Epithelial cell of prostate (primary cell): ENCODE measurements at places on chromosomes 1 and 21.

GRCh38 chr1:218705911-218706893, 361.1 kb downstream of the TGFB2 start:
- DNase-seq: peak; percentile 95

GRCh38 chr21:34570313-34570712, 44.6 kb downstream of the RCAN1 start:
- no peak for DNase-seq

DNA sequence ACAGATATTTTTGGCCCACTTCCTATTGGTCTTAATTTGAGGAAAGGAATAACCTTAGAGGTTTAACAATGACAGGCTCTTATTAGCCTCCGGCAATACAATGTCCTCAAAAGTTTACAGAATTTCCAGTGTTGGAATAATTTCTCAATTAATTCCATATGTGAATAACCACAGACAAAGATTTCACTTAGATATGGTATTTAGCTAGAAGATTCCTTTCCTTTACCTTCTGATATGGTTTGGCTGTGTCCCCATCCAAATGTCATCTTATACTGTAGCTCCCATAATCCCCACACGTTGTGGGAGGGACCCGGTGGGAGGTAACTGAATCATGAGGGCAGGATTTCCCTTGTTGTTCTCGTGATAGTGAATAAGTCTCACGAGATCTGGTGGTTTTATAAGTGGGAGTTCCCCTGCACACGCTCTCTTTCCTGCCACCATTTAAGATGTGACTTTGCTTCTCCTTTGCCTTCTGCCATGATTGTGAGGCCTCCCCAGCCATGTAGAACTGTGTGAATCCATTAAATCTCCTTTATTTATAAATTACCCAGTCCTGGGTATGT, 54.9 kb upstream of the RGS7 start:
- DNase-seq: no peak

DNA sequence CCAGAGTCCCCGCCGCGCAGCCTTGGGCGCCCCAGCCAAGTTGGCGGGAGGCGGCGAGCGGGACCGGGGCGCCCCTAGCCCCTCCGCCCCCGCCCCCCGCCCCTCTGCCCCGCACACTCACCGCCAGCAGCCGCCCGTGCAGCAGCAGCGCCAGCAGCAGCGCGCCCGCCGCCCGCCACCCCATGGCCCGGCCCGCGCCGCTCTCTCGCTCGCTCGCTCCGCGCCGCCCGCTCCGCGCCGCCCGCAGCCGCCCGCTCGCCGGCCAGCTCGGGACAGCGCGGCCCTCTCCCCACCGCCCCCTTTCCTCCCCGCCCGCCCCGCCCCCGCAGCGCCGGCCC, at the start of gene HSPG2:
HSPG2 (minus strand) TSS at position 277 of the 338 bp plus-strand sequence; CDS start at position 184, 93 bp downstream.
- DNase-seq: no peak

DNA sequence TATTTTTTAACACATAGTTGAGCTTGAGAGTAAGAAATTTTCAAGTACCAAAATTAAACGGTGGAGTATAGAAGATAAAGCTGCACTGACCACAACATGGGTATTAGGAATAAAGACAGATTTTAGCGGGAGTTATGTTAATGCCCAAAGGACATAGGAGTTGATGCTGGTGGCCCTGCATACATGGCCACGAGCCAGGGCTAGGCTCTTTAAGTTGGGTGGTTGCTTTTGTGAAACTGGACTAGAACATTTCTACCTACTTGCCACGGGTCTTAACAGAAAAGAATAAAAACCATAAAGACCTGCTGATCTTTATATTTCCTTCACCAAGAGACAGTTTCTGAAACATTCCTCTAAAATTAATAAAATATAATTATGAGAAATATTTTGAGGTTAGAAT, 14.9 kb downstream of the EDEM3 start:
- no peak for DNase-seq

GRCh38 chr1:98496256-98496995, 165.1 kb upstream of the SNX7 start:
- DNase-seq: peak; percentile 33

DNA sequence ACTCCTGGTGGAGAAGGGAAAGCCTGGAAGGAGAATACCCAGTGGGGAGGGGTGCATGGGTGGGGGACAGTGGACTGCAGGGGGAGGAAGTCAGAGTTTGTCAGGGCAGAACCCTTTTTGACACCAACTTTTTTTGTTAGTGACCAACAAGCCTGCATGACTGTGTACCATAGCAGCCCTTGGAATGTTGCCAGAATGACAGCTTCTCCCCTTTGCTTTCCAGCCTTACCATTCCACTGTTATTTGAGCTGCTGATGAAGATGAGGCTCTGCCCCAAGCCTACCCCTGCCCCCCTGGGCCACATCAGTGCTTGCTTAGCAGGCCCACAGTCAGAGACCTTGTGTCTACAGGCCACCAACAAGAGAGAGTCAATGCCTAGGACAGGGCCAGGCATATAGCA, 341.2 kb downstream of the HHAT start:
- no peak for DNase-seq

DNA sequence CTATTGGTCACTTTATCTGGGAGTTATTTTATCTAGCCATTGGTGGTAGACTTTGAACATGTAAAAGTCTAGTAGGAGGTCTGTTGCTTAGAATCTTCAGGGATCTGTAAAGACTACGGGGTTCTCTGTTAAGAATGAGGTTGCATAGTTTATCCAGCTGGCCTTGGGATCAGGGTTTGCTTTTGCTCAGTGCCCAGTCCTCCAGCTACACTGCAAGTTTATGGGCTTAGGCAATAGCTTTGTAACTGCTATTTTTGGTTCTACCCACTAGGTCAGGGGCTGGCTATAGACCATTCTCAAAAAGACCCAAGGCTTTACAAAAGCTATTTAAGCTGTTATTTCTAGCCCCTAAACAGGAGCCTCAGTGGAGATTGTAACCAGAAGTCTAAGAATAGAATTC, 9.8 kb downstream of the SH3GLB1 start:
- no peak for DNase-seq

DNA sequence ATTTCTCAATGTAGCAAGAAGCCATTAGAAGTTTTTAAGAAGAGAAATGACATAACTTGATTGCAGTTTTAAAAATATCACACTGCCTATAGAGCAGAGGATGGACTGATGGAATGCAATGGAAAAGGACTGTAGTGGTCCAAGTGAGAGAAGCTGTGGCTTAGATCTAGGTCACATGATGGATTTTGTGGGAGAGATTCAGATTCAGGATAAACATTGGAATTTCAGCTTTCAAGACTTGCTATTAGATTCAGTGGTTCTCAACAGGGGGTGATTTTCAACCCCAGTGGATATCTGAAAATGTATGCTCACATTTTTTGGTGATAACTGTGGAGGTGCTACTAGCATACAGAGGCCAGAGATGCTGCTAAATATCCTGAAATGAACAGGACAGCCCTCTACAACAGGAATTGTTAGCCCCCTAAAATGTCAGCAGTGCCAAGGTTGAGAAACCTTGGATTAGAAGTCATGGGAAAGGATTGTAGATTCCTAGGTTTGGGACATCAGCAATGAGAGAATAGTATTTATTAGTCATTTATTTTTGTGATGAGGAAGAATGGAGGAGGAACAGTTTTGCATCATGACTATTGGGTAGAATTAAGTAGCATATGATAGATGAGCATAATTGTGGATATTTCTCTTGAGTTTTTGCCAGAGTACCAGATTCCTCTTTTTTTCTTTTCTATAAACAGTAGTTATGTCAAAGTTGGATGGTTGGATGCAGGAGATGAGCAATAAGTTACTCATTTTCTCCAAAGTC, 30.1 kb upstream of the KCNK2 start:
- DNase-seq: no peak

DNA sequence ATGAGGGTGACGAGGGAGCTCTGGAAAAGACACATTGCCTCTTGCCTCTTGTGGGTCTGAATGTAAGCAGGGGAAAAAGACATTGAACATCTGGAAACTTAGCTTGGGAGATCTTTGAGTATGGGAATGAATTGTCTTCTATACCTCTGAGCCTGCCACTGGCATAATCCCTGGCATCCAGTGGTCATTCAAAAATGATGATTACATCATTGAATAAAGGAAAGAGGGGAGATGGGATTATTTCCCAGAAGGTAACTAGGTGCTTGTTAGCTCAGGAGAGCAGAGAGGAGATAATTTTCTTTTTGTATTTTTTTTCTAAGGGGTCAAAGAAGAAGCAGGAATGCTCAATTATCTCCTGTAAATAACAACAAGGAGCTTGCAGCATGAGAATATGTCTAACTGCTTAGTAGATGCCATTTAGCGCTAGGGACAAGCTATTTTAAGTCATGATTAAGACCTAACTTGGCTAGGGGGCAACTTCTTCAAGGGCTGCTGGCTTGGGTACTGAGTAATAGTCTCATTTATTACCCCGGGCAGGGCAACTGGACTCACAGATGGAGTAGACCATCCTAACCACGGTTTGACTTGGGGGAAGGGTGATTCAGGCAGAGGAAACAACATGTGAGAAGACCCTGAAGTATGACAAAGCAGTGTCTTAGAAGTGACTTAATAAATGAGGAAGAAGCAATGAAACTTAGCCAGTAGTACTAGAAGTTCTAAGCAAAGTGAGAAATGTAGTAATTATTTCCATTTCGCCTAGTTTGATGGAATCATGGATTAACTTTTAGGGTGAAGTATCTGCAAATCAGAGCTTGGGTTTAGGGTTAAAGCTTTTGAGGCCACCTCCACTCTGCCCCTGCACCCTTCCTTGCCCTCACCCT, 11.0 kb upstream of the XCL2 start:
- DNase-seq: no peak

GRCh38 chr1:5743435-5744095, 248.7 kb downstream of the NPHP4 start:
- DNase-seq: no peak

- no peak for DNase-seq
Observed at GRCh38 chr1:3174487-3175247, 105.7 kb downstream of the PRDM16 start.

DNA sequence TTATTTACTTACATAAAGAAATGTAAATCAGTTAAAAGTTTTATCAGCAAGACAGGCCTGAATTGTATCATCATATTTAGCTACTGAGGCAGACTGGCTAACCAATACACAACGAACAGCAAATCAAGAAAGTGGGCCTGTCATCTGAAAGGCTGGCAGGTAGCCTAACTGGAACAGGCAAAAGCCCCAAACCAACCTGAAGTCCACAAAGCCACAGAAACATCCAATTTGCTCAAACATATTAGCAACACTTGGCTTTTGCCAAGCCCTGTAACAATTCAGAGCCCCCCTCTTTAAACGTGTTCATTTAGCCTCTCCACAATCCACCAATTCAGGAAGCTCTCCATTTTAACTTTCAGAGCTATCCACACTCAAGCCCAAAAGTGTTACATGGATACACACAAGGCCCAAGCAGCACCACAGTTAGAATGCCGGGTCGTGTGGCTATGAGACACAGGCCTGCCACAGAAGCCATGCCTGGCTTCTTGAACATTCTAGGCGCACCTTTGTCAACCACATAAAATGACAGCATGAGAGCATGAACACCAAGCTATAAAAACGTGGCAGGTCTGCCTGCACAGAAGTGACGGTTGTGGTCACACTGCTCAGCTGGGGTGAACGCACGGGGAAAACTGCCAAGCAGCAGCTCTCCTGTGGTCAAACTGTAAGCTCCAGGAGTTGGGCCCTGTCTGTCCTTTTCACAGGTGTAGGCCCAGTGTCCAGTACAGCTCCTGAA, 49.3 kb downstream of the CD34 start:
- no peak for DNase-seq

DNA sequence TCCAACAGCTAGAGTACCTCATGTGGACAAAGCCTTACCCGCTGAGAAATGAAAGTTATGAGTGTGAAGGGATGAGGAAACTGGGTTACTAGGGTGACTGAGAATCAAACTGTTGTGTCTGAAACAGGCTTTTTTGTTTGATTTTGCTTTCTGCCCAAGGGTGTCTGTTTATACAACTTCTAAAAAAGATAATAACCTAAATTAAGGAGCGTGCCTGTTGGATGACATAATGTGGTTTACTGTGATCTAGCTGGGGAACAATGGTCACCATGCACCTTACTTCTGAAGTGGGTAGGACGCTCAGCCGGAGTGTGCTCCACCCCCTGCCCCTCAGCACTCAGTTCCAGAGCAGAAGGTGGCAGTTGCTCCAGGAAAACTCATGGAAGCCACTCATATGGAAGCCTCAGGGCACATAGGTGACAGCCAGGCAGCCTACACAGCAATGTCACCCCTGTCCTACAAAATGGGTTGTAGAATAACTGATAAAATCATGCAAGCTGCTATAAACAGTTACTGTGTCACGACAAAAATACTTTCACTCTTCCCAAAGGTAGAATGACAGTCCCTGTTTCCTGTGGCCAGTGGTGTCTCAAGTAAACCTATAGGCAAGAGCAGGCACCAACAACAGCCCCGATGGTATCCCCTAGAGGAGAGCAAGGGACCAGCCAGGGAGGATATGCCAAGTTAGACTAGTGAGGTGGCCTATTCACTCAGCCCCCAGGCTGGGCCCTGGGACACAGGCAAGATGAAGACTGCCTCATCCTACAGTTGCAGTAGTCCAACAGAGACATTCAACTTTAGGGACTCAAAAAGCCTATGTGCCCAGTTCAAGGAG, 29.3 kb downstream of the SIPA1L2 start:
- DNase-seq: no peak

DNA sequence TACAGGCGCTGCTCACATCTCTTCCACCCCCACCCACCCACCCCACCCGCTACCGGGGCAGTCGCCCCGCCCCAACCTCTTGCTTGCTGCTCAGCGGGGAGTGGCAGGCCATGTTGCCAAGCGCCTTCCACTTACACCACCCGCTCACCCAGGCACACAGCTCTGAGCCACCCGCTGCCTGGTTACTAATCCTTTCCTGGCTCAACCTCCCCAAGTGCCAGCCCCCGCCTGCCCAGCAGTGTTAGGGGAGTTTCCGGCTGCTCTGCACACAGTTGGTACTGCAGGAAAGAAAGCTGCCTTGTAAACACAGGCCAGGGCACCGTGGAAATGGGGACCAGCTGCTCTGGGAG, 56.2 kb downstream of the LACTBL1 start:
- no peak for DNase-seq

DNA sequence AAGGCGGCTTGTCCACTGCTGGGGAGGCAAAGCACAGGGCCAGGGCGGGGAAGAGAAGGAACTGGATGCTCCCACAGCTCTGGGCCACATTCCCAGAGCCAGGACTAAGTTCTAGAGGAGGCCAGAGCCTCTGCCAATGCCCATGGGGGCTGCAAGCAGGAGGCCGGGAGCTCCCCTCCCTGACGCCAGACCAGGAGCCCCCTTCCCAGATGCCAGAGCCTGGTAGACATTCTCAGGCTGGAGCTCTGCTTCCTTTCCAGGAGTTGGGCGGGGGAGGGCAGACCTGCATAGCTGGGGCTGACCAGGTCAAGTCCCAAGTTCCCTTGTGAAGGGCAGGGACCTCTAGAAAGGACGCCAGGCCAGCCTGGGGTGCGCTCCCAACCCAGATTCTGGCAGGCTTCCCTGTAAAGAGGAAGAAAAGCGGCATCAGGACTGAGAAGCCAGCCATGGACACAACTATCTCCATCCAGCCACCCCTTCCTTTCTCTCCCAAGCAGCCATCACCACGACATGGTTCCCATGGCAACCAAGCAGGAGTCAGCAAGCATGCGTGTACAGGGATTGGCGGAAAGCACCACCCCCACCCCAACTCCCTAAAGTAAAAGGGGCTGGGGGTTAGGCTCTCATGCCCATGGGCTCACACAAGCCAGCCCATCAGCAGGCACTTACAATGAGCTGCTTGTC, 13.4 kb downstream of the KIF21B start:
- DNase-seq: no peak

- DNase-seq: no peak
Observed at GRCh38 chr1:170470121-170470520, 61.8 kb upstream of the GORAB start.

- DNase-seq: no peak
Observed at GRCh38 chr1:68918563-68918962, 421.7 kb upstream of the DEPDC1 start.

- DNase-seq: no peak
Observed at GRCh38 chr1:178541829-178542553, 29.1 kb downstream of the TEX35 start.
